ENCODE measurements at places on chromosomes 6 and 20.

- no peak for DNase-seq
Measured at GRCh38 chr6:112180095-112180820, 74.1 kb downstream of the LAMA4 start.

- no peak for DNase-seq
Measured at GRCh38 chr6:134626086-134626485, 308.2 kb upstream of the SGK1 start.

DNA sequence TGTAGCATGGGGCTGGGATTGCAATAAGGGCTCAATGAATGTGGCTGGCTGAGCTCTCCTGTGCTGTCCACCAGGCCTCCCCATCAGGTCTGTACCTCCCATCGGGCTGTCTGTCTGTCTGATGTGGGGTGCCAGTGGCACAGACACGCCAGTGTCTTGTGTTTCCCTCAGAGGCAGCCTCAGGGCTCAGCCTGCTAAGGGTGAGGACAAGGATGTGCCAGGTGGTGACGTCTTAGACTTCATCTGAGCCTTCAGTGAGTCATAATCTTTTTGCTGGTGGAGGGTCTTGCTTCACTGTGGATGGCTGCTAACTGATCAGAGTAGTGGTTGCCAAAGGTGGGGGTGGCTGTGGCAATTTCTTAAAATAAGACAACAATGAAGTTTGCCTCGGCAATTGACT, 194.7 kb downstream of the NRN1 start:
- no peak for DNase-seq

DNA sequence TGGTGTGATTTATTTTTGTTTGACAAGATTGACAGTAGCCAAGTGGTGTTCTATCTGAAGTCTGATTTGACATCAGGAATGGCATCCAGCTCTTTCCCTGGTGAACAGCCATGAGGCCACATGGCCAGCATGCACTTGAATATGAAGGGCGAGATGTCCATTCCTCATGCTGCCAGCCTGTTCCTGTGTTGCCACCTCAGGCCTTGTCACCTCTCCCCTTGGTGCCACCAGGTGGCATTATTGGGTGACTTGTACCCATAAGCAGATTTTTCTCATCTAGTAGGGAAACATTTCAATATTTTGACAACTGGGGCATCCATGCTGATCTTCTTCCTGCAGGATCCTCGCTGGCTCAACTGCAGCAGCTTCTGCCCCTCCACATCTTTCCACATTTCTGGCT, 199.1 kb downstream of the ERMARD start:
- no peak for DNase-seq

DNA sequence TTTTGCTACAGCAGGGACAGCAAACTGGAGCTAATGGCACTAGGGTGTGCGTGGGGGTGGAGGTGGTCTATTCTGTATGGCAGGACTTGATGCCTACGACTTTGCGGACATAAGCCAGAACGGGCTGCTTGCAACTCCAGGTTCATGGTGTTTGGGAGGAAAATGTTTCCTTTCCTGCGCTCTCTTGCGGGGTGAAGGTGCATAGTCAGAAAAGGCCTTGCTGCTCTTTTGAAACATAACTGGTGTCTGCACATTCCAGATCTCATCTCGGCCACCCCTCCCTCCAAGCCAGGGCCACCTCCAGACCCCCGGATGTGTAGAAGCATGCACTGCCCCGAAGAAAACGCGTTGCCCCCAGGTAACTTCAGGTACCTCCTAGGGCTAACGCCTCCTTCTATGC, 8.1 kb downstream of the FOXA2 start:
- no peak for DNase-seq

DNA sequence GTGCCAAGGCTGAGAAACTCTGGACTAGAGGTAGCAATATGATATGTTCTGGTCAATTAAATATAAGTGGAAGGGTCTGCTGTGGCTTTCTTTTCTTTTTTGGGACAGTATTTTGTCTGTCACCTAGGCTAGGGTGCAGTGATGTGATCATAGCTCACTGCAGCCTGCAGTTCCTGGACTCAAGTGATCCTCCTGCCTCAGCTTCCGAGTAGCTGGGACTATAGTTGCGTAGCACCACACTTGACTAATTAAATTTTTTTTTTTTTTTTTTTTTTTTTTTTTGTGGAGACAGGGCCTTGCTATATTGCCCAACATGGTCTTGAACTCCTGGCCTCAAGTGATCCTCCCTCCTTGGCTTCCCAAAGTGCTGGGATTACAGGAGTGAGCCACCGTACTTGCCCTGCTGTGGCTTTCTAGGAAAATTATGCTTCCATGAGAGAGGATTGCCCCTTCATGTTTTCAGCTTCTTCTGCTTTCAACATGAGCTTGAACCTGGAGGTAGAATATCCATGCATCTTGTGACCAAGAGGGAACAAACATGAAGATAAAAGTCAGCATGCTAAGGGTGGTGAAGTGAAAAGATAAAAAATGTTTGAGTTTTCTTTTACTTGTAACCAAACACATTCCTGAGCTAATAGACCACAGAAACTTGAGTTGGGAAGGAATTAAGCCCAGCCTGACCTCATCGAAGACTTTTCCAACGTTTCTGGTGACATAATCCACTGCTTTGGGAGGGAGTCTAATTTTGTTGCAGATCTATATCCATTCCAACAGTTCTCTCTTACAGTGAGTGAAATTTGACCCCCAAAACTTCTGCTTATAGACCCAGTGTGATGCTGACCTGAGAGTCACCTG, 75.1 kb downstream of the CARMIL1 start:
- no peak for DNase-seq

DNA sequence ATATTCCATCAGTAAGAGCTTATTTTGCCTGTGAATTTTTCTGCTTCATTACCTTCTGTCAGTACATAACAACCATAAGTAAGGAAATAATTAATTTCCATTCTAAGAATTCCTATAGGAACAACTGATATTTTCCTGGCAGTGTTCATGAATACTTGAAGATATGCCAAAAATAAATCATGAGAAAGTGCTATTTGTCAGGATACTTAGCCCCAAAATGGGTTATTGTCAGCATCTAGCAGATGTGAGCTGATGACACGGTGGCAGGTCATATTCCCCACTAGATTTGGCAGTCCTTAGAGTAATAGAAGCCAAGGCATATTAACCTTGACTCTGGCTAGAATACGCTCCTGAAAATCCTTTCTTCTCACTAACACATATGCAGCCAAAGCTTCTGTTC, 43.2 kb upstream of the CRISP1 start:
- no peak for DNase-seq

DNA sequence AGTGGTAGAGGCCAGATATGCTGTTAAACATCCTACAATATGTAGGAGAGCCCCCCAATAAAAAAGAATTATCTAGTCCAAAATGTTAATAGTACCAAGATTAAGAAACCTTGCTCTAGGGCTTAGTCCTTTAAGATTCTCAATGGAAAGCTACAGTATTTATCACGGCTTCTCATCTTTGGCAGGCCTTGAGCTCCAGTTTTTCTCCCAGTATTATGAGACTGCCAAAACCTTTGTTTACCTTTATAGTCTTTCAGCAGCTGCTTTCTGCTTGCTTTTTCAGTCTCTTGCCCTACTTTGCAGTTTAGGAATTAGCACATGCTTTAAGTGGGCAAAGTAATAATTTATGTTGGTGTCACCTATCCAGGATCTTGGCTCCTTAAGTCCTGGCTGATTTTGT, 59.7 kb downstream of the NHLRC1 start:
- DNase-seq, result no peak

- DNase-seq, result no peak
Measured at GRCh38 chr6:3351829-3352524, 93.2 kb downstream of the PSMG4 start.

DNA sequence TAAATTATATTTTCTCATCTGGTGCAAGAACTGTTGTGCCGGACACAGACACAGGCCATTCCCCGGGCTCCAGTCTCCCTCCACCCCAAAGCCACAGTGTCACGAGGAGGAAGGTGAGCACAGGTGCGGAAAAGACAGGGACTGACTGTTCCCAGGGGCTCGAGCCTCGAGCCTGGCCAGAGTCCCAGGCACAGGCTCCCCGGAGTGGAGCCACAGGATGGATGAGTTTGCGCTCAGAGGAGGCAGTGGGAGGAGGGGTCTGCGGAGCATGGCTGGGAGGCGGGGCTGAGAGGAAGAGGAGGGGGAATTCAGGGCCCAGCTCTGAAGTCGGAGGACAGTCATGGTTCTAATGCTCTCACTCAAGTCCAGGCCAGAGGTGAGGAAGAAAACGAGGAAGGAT, 284.8 kb downstream of the SMOC2 start:
- no peak for DNase-seq

GRCh38 chr20:56957737-56958553, 308.5 kb downstream of the BMP7 start:
- no peak for DNase-seq

All from stimulated activated CD8-positive, alpha-beta memory T cell treated with anti-CD3 and anti-CD28 coated beads, Interleukin-15, amount 100 ng/mL, for 4 hours (primary cell).